ENCODE measurements at places on chromosomes 12 and 14.

DNA sequence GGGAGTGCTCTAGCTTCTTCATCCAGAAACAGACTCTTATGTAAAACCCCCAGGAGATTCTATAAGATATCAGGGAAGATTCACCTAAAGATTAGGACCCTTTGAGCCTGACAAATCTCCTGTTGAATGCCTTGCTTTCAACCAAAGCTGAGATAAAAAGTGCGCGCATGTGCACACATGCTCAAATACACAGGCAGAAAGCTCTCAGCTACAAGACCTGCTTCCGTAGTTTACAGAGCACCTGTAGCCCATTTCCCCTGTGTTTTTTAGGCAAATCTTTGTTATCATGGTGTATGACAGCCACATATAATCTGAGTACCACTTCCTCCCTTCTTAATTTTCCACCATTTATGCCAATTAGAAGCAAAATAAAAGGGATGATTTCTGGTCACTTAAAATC, 866.9 kb downstream of the NRXN3 start:
- no peak for DNase-seq

DNA sequence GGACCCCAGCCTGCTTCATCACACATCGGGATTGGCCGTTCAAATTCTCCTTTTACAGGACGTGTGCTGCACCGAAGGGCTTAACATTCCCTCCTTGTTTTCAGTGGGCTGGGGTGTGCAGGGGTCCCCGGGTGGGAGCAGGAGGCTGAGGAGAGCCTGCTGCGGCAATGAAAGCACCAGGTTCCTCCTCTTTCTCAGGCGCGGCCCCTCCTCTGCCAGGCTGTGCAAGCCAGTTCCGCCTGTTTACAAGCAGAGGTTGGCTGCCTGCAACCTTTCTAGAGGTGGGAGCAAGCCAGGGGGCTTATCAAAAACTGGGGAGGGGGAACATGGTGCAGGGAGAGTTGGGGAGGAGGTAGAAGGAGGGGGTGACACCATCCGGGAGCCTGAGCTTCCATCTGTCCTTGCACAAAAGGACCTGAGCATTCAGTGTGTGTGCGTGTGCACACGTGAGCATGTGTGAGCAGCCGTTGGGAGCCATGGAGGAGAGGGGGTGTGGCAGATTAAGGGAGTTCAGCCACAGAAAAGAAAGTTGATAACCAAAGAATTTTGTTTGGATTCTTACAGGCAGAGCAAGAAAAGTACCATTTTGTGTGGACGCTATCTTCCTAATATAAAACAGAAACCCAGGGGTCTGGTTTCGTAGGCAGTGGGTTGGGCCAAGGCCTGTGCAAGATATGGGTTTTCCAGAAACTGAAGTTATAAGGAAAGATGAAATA, 108.8 kb upstream of the RFLNA start:
- DNase-seq, result no peak

DNA sequence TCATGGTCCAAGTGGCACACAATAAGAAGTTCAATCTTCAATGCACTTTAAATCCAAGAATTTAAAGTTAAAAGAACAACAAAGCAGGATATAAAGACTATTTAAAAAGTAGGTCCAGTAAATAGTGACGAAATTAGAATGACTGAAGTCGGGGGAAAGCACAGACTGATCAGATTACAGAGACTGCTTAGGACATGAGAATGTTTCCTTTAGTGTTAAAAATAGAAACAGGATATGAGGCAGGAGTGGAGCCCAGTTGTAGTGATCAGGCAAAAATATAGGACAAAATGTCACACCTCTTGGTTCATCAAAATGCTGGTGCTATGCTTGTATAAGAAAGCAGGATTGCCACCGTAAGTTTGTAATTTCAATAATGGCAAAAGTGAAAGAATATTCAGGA, 52.2 kb upstream of the CD163 start:
- DNase-seq, result no peak

GRCh38 chr12:57522887-57523705, 472 bp downstream of the MBD6 start:
- DNase-seq, result no peak

GRCh38 chr12:98819821-98820404, 174.8 kb downstream of the APAF1 start:
- DNase-seq, result no peak

DNA sequence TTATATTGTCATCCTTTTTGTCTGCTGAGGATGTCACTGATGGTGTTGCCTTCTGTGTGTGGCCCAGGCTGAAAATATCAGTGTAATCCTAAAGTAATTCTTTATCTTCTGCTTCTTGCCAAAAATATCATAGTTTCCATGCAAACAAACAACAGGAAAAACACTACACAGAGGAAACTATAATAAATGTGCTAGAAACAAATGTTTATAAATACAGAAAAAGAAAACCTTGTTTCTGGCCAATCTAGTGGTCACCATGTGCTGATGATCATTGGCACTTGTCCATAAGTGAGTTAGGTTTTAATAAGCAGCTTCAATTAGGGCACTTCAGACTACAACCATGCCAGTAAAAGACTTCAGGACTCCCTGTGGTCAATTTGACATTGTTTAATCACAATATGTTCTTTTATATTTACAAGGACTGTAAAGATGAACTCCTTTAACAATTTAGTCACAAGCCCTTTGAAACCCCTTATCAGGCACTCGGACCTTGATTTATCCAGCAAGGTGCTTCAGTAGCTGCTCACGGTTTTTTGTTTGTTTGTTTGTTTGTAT, 124.8 kb downstream of the TMTC3 start:
- DNase-seq, result no peak

DNA sequence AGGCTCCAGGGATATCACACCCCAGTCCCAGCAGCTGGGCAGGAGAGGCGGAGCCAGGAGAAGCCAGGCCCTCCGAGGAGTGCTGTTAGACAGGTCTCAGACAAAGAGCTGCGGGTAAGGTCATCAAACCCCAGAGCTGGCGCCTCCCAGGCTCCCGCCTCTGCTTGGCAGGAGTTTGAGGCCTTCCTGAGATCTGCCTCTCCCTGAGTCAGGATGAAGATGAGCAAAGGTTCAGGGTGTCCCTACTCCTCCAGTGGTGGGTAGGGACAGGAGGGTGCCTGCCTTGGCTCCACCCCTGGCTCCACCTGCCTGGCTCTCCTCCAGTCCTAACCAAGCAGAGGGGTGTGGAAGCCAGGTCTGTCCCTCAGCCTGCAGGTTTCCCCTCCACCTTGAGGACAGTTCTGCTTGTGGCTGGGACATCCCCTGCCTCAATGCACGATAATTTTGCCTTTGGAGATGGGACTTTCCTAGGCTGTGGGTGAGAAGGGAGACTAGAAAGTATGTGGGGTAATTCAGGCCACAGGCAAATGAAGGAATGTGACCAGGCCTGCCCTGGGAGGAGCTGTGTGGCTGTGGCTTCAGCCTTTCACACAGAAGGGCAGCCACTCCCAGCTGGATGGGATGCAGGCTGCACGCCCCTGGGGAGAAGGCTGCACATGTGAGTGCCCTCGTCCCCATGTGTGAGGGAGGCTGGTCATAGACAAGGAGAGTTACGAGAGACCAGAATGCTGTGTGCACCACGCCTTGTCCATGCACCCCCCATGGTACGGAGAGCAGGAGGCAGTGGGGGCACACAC, 2.2 kb downstream of the PLEKHG6 start:
- DNase-seq, result no peak

- no peak for DNase-seq
Measured at GRCh38 chr14:88604212-88604611, 41.4 kb downstream of the ZC3H14 start.

DNA sequence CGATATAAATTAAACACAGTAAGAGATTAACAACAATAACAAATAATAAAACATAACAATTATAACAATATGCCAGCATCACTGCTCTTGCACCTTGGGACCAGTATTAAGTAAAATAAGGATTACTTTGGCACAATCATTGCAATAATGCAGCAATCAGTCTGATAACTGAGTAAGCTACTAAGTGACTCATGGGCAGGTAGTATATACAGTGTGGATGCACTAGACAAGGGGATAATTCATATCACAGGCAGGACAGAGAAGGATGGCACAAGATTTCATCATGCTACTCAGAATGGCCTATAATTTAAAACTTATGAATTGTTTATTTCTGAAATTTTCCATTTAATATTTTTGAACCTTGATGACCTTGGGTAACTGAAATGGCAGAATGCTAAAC, 290.7 kb downstream of the ALG10B start:
- DNase-seq, result no peak

DNA sequence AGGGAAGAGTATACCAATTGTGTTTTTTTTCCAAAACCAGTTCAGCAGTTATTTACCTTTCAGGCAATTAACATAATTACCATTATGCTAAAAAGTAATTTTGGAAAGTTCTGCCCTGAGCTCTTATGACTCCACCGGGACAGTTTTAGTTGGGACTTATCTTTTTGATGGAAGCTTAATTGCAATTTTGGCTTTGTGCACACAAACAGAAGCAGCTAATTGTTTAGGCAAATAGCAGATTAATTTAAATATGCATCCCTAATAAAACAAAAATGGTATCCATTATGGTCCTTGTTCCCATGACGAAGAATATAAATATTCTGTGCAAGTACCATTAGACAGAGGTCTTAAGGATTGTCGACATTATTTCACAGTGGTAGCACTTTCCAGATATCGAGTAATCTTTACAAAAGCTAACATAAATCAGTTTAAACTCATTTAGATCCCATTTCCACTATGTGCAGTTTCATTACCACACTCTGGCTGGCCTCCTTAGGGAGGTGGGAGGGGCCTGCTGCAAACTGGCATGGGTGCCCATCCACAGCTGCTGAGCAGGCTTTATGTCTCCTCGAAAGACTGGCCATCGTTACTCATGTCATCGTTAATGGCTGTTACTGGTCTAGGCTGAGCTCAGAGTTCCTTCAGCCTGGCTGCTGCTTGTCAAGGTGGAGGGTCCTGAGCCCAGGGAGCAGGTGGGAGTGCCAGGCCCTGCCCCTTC, 68.2 kb downstream of the FBXW8 start:
- DNase-seq, result no peak

DNA sequence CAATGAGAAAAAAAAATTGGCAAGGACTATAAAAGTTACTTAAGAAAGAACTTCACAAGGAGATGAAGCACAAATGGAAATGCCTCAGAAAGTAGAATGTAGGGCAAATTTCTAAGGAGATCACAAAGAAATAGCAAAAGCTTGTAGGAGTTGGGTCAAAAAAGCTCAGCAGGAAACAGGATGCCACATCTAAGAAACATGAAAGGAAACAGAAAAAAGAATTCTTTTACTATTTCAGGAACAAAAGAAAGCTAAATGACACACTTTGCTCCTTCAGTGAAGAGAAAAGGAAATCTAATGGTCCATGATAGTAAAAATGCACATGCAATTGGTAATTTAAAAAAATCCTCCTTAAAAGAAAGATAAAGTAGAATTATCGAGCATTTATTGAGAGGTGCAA, 452.1 kb upstream of the GARIN6 start:
- no peak for DNase-seq

GRCh38 chr12:25317553-25317952, 66.8 kb upstream of the KRAS start:
- DNase-seq, result no peak

GRCh38 chr12:19449814-19450213, 10.5 kb downstream of the AEBP2 start:
- DNase-seq, result no peak

- DNase-seq, result no peak
Measured at GRCh38 chr12:68587448-68587873, 23.2 kb upstream of the RAP1B start.

- no peak for DNase-seq
Measured at GRCh38 chr14:24861083-24861630, 188.8 kb downstream of the STXBP6 start.

GRCh38 chr12:32265951-32266350, 133.4 kb upstream of the FGD4 start:
- DNase-seq, result no peak

GRCh38 chr12:120358412-120359100, 10.4 kb downstream of the MSI1 start:
- no peak for DNase-seq

DNA sequence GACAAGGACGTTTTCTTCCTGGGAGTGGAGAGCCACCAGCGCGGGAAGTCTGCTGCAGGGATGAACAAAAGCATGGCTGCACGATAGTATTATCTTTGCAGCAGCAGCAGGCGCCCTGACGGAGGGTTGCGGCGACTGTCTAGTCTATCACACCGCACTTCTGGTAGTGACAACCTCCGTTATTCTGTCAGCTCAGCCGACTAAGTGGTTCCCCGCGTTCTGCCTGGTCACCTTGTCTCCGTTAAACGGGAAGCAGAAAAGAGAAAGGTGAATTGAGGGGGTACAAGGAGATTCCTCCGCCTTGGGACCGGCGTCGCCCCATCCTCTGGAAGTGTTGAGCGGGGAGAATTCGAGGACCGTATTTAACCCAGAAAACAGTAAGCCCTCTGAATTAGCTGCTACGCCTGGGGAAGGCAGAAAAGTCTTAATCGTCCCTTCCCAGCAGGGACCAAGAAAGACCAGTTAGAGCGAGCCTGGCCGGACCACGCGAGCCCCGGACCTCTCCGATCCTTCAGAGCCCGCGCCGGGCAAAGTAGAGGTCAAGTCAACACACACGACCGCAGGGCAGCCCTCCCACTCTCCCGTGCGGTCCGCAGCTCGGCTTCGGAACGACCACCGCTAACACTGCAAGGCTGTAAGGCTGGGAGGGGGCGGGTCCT, 536 bp upstream of the DAAM1 start:
- DNase-seq, result peak; percentile 10

- DNase-seq, result peak; percentile 9
Measured at GRCh38 chr12:52372216-52373154, 5.2 kb upstream of the KRT85 start.

GRCh38 chr12:47097276-47097896, 17.6 kb upstream of the AMIGO2 start:
- DNase-seq, result no peak

DNA sequence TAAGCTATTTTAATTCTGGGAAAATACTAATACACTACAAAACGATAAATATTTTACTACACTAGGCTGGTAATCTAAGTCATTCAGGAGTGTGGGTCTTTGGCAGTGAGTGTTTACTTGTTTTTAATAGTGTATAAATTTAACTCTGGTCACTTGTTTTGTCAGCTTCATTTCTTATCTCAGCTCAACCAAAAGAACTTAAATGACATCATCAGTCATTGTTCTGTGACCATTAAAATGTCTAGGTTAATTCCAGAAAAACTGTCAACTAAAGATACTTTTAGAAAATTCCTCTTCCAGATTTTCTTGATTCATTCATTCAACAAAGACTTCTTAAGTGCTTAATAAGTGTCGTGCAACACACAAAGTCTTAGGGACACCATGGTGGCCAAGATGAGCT, 102.8 kb downstream of the FOXN3 start:
- DNase-seq, result no peak
